CD4-positive, alpha-beta T cell (primary cell): ENCODE measurements at places on chromosomes 12 and 14.
A peak's percentile ranks its signal among the peaks of the same experiment; 100 is the strongest.

- peak; percentile 35 for DNase-seq
Observed at GRCh38 chr14:102320033-102320660, 601 bp downstream of the ZNF839 start.

DNA sequence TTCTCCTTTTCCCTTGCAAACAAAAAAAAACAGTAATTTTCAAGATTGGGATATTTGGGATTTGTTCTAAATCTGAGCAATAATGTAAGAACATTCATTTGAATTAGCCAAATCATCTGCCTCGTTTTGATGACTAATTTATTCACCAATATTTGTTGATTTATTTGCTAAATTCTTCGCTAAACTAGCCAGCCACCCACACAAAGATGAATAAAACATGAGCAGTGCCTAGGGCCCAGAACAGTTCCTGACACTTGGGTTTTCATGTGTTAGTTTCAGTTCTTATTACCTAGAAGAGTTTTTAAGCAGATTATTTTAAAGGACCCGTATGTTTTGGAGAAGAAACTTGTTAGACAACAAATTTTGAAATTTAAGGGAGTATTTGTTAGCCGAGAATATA lies 1.4 kb downstream of the ETNK1 start:
- DNase-seq, result no peak

GRCh38 chr12:87866578-87867292 lies 162.5 kb downstream of the C12orf50 start:
- DNase-seq, result no peak

GRCh38 chr14:104394409-104394851 lies 185.1 kb upstream of the C14orf180 start:
- no peak for DNase-seq

- no peak for DNase-seq
Observed at GRCh38 chr14:103141117-103141796, 18.0 kb downstream of the TNFAIP2 start.

- no peak for DNase-seq
Observed at GRCh38 chr12:112112409-112113133, 4.0 kb upstream of the NAA25 start.

- DNase-seq, result no peak
Observed at GRCh38 chr12:40992158-40992557, 196.0 kb upstream of the PDZRN4 start.

- no peak for DNase-seq
Observed at GRCh38 chr14:68232300-68233055, 412.9 kb downstream of the RAD51B start.

DNA sequence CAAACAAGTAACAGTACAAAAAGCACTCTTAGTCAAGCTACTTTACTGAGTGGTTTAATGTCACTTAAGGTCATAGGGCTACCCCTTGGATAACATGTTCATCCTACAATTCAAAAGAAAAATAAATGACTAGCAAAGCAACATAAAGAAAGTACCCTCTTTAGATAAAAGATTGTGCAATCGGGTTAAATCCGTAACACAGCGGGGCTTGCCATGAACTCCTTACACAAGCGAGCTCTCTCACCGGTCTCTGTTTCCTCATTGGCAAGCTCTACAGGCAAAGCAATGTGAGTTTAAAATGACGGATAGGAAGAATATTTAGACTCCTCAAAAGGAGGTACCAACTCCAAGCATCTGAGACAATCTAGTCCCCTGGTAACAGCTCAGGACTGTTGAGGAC lies 140.6 kb downstream of the EGLN3 start:
- DNase-seq, result no peak

DNA sequence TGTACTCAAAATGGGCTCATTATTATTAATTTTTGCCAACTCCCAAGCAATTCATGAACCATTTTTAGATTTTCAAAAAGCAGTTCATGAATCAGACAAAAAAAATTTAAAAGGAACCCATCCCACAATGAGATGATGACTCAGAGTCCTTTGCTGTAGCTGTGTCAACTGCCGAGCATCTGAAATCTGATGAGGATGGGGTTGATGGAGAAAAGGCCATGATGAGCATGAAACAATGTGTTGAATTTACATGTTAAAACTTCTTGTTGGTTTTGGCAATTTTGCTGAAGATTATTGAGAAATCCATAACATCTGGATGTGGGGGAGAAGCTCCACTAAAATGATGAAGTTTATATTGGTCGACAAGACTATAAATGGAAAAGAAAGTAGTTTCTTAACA lies 378.0 kb downstream of the FOXG1 start:
- DNase-seq, result no peak

GRCh38 chr12:4630262-4630661 lies 18.6 kb downstream of the AKAP3 start:
- DNase-seq, result no peak

DNA sequence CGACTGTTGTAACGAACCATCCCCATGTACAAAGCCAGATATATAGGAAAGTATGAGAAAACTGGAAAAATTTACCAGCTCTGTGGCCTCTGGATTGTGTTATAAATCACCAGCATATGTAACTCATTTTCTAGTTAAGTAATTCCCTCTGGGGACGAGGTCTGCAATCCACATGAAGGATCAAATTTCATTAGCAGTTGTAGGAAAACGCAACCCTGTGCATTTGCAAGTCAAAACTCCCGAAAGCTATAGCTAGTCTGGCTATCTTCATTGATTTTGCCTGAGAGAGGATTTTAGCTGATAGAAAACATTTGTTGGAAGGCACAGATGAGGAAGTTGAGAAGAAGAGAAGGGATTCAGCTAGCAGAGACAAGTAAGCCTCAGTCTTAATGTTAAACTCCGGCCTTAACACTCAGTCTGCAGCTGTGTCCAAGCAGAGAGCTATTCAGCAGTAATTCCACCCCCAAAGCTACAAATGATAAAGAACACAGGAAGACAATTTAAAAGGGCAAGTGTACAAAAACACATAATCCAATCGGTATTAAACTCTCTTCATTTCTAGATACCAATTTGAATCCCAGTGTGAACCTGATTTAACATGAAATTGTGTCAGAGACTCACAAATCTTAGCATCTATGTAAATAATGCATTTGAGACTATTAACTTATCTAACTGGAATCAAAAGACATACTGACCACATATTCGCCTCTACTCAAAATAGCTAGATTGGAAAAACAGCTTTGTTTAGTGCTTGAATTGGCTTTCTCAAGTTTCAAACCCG lies 54.2 kb upstream of the CERS5 start:
- no peak for DNase-seq

GRCh38 chr12:29220632-29221336 lies 71.7 kb downstream of the FAR2 start:
- no peak for DNase-seq

DNA sequence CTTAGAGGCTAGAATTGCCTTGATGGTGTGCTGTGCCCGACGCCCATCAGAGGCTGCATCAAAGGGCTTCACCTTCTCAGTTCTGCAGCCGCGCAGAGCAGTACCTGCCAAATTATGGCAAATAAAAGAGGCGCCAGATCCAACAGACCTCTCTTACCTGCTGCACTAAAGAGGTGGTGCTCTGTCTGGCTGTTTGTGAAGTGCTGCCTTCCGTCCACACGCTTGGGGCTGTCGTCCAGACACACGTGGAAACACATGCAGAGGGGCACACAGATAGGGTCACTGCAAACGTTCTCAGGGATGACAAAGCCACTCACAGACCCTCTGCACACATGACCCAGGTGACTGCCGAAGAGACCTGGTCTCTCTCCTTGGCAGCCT lies 617.5 kb downstream of the VRK1 start:
- no peak for DNase-seq

DNA sequence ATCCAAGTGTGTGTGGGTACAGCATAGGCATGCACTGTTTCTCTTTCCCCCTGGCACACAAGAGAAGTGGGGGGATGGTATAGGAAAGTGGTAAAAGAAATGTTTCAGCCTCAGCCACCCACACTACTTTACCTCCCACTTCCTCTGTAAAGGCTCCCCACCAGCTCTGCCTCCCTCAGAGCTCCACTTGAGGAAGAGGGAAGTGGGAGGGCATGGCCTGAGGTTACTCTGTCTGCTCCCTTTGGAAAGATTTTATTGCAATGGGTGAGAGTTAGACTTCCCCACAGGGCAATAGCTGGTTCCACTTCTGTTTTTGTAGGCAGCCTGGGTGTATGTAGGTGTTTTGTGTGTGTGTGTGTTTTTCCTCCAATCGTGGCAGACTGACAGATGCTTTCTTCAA lies 145.3 kb downstream of the SSPN start:
- peak; percentile 22 for DNase-seq

- DNase-seq, result no peak
Observed at GRCh38 chr12:119931402-119931801, 54.3 kb upstream of the CIT start.

DNA sequence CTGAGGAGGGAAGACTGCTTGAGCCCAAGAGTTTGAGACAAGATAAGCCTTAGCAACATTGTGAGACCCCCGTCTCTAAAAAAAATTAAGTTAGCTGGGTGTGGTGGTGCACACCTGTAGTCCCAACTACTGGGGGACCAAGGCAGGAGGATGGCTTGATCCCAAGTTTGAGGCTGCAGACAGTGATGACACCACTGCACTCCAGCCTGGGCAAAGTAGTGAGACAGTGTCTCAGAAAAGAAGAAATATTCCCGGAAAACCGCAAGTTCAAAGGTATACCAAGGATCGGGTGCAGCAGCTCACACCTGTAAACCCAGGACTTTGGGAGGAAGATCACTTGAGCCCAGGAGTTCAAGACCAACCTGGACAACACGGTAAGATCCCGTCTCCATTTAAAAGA lies 5.8 kb downstream of the PTGES3 start:
- no peak for DNase-seq

- DNase-seq, result no peak
Observed at GRCh38 chr12:59980476-59980875, 384.6 kb downstream of the SLC16A7 start.

- no peak for DNase-seq
Observed at GRCh38 chr12:124474709-124475108, 92.7 kb downstream of the NCOR2 start.

DNA sequence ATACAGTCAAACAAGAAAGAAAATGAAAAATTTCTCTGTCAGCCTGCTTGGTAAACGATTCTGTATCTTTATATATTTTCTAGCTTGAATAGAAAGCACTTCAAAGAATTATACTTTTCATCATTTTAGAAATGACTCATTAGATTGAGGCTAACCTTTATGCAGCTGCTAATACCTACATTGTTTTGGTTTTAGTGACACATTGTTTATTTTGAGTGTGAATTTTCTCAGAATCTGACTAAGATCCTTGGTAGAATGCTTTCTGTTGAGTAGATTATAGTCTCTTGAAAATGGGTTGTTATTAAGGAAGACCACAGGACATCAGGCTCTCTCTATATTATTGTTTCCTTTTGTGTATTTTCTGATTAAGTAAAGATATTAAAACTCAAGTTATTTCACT lies at the start of gene PMCH:
TSS of gene PMCH (minus strand) at position 45 of the 400 bp plus-strand sequence. CDS start 63 bp downstream, outside the sequence.
- no peak for DNase-seq
